Chondrocyte (in vitro differentiated cells): ENCODE measurements at places on chromosomes 3 and 15.

GRCh38 chr3:183591881-183592521 lies 36.5 kb upstream of the KLHL6 start:
- H3K27me3 ChIP-seq: no peaks in the 10 kb centered on the region
- no peak for DNase-seq
- no peak overlapping the region for H3K4me3 ChIP-seq
- no peak overlapping the region for H3K27ac ChIP-seq

- no peak for DNase-seq
- H3K4me1 ChIP-seq: peaks cover 5% of the 10 kb centered on the region
- H3K27ac ChIP-seq: no peak overlapping the region
- no peaks in the 10 kb centered on the region for H3K27me3 ChIP-seq
- H3K4me3 ChIP-seq: no peak overlapping the region
Measured at GRCh38 chr3:120198305-120198878, 86.6 kb downstream of the GPR156 start.

DNA sequence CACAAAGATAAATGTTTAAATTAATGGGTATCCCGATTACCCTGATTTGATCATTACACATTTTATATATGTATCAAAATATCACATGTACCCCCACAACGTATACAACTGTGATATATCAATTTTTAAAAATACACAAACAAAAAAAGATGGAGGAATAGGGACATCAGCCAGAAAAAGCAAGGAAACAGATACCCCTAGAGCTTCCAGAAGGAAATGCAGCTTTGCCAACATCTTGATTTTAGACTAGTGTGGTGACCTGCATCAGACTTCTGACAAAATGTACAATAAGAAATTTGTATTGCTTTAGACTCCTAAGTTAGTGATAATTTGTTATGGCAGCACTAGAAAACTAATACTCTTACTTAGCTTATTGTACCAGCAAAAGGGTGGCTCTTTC lies 483.8 kb downstream of the TUSC7 start:
- peaks cover 7% of the 10 kb centered on the region for H3K4me1 ChIP-seq
- peaks cover 5% of the 10 kb centered on the region for H3K27me3 ChIP-seq
- H3K4me3 ChIP-seq: no peak overlapping the region

DNA sequence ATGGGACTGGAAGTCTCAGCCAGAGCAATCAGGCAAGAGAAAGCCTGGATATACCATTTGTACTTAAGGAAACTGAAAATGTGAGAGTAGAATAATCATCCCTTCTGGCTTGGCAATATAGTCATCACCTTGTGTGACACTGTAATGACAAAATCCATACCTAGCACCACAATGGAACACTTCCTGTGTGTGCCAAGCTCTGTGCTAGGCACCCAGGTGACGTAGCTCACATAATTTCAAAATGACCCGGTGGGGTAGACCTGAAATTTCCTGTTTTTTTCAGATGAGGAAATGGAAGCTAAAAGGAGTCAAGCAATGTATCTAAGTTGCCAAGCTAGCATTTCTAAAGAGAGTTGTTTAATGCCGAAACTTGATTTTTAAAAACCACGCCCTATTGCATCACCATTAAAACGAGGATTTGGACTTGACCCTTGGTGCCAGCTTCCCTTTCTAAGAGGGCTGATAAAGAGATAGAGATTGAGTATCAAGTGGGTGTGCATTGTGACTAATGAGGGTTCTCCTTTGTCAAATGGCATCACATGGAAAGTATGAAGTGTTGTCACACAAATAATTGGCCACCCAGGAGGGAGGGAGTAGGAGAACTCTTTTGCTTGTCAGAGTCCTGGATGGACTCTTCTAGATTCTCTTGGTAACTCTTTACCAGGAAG lies 141.3 kb upstream of the PDZRN3 start:
- no peak overlapping the region for H3K4me3 ChIP-seq
- no peaks in the 10 kb centered on the region for H3K27me3 ChIP-seq
- no peaks in the 10 kb centered on the region for H3K36me3 ChIP-seq
- no peak for DNase-seq
- H3K4me1 ChIP-seq: peaks cover 16% of the 10 kb centered on the region

GRCh38 chr3:197828-198491 lies 1.4 kb downstream of the CHL1 start:
- no peak for DNase-seq
- peak overlapping the region; percentile 60 for H3K4me3 ChIP-seq
- H3K27ac ChIP-seq: no peak overlapping the region
- H3K27me3 ChIP-seq: peaks cover 45% of the 10 kb centered on the region
- peaks cover 8% of the 10 kb centered on the region for H3K4me1 ChIP-seq

GRCh38 chr3:127768346-127769008 lies 53.8 kb downstream of the MGLL start:
- no peaks in the 10 kb centered on the region for H3K27me3 ChIP-seq
- H3K36me3 ChIP-seq: peaks cover 7% of the 10 kb centered on the region
- no peak for DNase-seq
- H3K4me1 ChIP-seq: peaks cover 78% of the 10 kb centered on the region

DNA sequence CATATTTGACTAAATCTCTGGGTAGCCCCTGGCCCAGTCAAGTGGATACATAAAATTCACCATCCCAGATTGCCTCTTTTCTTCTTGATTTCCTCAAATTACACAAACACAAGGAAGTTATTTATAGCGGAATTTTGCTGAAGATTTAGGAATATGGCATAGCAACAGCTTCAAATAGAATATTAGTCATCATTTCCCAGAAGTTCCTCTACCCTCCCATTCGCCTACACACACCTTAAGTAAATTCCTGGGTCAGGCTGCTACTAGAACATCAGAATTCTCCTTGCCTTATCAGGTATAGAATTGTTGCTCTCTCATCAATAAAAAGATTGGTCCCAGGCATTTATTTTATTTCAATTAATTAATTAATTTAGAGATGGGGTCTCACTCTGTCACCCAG lies 31.6 kb downstream of the MESD start:
- peaks cover 11% of the 10 kb centered on the region for H3K36me3 ChIP-seq
- no peak for DNase-seq
- H3K4me3 ChIP-seq: no peak overlapping the region
- peaks cover 45% of the 10 kb centered on the region for H3K4me1 ChIP-seq

- peaks cover 29% of the 10 kb centered on the region for H3K4me1 ChIP-seq
- H3K27me3 ChIP-seq: no peaks in the 10 kb centered on the region
- no peak overlapping the region for H3K27ac ChIP-seq
- H3K36me3 ChIP-seq: no peaks in the 10 kb centered on the region
Measured at GRCh38 chr3:52800079-52800478, 5.5 kb downstream of the ITIH3 start.

DNA sequence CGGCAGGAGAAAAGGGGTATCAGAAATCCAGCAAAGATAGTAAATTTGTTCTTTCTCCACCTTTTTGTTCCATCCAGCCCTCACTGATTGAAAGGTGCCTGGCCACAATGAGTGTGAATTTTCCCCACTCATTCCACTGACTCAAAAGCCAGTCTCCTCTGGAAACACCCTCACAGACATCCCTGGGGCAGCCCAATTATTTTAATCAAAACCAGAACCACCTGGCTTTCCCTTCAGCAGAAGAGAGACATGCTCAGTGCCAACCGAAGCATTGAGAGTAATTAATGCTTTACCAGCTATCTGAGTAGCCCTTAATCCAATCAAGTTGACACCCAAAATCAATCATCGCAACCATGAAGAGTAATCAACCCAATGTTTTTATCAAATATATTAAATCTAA lies 1129.6 kb upstream of the GBE1 start:
- no peak for DNase-seq
- no peaks in the 10 kb centered on the region for H3K4me1 ChIP-seq
- no peaks in the 10 kb centered on the region for H3K27me3 ChIP-seq
- peaks cover 1% of the 10 kb centered on the region for H3K36me3 ChIP-seq

- no peak for DNase-seq
- no peak overlapping the region for H3K4me3 ChIP-seq
- H3K27me3 ChIP-seq: no peaks in the 10 kb centered on the region
- H3K4me1 ChIP-seq: peaks cover 27% of the 10 kb centered on the region
- H3K27ac ChIP-seq: no peak overlapping the region
- H3K36me3 ChIP-seq: peaks cover 7% of the 10 kb centered on the region
Measured at GRCh38 chr3:179606534-179607085, 2.0 kb downstream of the NDUFB5 start.

- no peak overlapping the region for H3K27ac ChIP-seq
- H3K27me3 ChIP-seq: no peaks in the 10 kb centered on the region
- peaks cover 15% of the 10 kb centered on the region for H3K36me3 ChIP-seq
- no peak overlapping the region for H3K4me3 ChIP-seq
- peaks cover 21% of the 10 kb centered on the region for H3K4me1 ChIP-seq
Measured at GRCh38 chr15:63608989-63609388, 11.8 kb downstream of the FBXL22 start.

- peaks cover 4% of the 10 kb centered on the region for H3K4me1 ChIP-seq
- no peak overlapping the region for H3K4me3 ChIP-seq
- H3K36me3 ChIP-seq: no peaks in the 10 kb centered on the region
- no peak overlapping the region for H3K27ac ChIP-seq
- H3K27me3 ChIP-seq: peaks cover 3% of the 10 kb centered on the region
Measured at GRCh38 chr15:61138156-61138555, 90.9 kb downstream of the RORA start.

- H3K4me3 ChIP-seq: no peak overlapping the region
- no peaks in the 10 kb centered on the region for H3K27me3 ChIP-seq
- peak overlapping the region; percentile 62 for H3K27ac ChIP-seq
- no peaks in the 10 kb centered on the region for H3K36me3 ChIP-seq
- H3K4me1 ChIP-seq: peaks cover 55% of the 10 kb centered on the region
Measured at GRCh38 chr15:35602836-35603235, 56.9 kb upstream of the DPH6 start.

DNA sequence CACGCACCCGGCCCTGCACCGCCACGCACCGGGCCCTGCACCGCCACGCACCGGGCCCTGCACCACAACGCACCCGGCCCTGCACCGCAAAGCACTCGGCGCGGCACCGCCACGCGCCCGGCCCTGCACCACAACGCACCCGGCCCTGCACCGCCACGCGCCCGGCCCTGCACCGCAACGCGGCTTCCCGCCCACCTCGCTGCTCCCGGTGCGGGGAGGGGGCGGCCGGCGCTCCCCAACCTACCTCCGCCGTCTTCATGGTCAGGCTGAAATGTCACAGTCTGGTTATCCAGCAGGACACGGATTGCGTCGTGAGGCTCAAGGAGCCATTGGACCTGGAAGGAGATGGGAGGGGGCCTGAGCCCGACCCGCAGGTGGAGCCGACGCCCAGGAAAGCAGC lies 41.8 kb downstream of the MUC20 start:
- H3K36me3 ChIP-seq: no peaks in the 10 kb centered on the region
- H3K4me3 ChIP-seq: no peak overlapping the region
- no peaks in the 10 kb centered on the region for H3K4me1 ChIP-seq
- H3K27me3 ChIP-seq: peaks cover 26% of the 10 kb centered on the region
- no peak overlapping the region for H3K27ac ChIP-seq
- DNase-seq: no peak

GRCh38 chr3:94734206-94734605 lies 671.3 kb downstream of the NSUN3 start:
- H3K27me3 ChIP-seq: no peaks in the 10 kb centered on the region
- DNase-seq: no peak
- no peaks in the 10 kb centered on the region for H3K36me3 ChIP-seq
- no peak overlapping the region for H3K27ac ChIP-seq
- H3K4me3 ChIP-seq: no peak overlapping the region

GRCh38 chr15:69685512-69686452 lies 233.2 kb downstream of the RPLP1 start:
- H3K27me3 ChIP-seq: peaks cover 27% of the 10 kb centered on the region
- H3K27ac ChIP-seq: no peak overlapping the region
- peaks cover 12% of the 10 kb centered on the region for H3K36me3 ChIP-seq
- H3K4me3 ChIP-seq: no peak overlapping the region
- H3K4me1 ChIP-seq: no peaks in the 10 kb centered on the region

GRCh38 chr3:87436781-87437543 lies 160.6 kb upstream of the POU1F1 start:
- H3K4me1 ChIP-seq: peaks cover 8% of the 10 kb centered on the region
- no peak for DNase-seq
- H3K36me3 ChIP-seq: no peaks in the 10 kb centered on the region

DNA sequence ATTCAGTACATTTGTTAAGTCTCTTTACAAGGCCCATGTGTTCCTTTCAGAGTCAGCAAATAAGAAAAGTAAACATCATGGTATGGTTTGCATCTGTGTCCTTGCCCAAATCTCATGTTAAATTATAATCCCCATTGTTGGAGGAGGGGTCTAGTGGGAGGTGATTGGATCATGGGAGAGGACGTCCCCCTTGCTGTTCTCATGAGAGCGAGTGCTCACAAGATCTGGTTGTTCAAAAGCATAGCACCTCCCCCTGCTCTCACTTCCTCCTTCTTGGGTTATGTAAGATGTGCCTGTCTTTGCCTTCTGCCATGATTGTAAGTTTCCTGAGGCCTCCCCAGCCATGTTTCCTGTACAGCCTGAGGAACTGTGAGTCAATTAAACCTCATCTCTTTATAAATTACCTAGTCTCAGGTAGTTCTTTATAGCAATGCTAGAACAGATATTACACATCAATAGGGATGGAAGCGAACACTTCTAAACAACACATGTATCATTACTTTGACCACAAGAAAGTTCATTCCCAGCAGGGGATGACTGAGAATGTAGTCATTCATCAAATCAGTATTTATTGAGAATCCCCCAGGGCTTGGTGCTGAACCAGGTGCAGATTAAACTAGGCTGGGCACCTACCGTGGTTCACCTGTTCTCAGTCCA lies 4.1 kb downstream of the EFCAB12 start:
- H3K27ac ChIP-seq: no peak overlapping the region
- H3K4me1 ChIP-seq: peaks cover 16% of the 10 kb centered on the region
- H3K4me3 ChIP-seq: no peak overlapping the region
- H3K27me3 ChIP-seq: no peaks in the 10 kb centered on the region
- no peaks in the 10 kb centered on the region for H3K36me3 ChIP-seq

DNA sequence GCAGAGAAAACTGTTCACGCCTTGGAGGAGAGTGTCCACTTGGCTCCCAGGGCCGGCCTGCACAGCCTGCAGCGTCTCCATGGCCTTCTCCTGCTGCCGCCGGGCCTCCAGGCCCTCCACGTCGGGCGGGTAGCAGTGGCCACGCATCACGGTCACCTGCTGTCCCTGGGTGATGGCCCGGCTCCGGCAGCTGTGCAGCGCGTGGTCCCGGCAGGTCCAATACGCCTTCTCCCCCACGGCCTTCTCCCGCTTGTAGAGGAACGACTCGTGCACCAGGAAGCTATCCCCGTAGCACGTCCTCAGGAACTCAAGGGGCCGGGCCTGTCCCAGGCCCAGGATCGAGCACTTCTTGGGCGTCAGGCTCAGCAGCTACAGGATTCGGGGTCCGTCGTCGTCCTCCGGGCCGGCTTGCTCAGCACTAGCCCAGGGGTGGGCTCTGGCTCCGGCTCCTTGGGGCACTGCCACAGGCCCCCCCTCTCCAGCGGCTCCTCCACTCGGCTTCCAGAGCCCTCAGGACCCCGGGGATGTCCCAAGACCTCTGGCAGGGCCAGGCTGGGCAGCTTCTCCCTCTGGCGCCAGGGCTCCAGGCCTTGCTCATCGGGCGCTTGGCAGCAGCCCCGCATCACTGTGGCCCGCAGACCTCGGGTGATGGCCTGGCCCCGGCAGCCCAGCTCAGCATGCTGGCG lies 83.6 kb upstream of the FXR1 start:
- DNase-seq: peak; percentile 90
- H3K27ac ChIP-seq: no peak overlapping the region
- H3K27me3 ChIP-seq: peaks cover 3% of the 10 kb centered on the region
- no peaks in the 10 kb centered on the region for H3K4me1 ChIP-seq
- no peak overlapping the region for H3K4me3 ChIP-seq
